Esophagus (tissue), 2 donors: ENCODE measurements at places on chromosomes 12 and 14. TPM values are rescaled to one million over a fixed set of nuclear protein-coding genes. Genes with fewer than 3 reads are reported as not detected.

The OTX2 gene
- not detected for polyA plus RNA-seq

The AKAP3 gene
- 0.75 TPM for polyA plus RNA-seq

The NOS1 gene
- polyA plus RNA-seq = 0.32 TPM

The TAS2R9 gene
- polyA plus RNA-seq = not detected

The NDRG2 gene
- polyA plus RNA-seq = 131 TPM

The MAGOHB gene
- 16.4 TPM for polyA plus RNA-seq

The IQSEC3 gene
- 0.14 TPM for polyA plus RNA-seq

The AQP2 gene
- polyA plus RNA-seq = not detected

The CDCA3 gene
- 14.6 TPM for polyA plus RNA-seq

The MYF5 gene
- not detected for polyA plus RNA-seq

The CLSTN3 gene
- 12.0 TPM for polyA plus RNA-seq

The B4GALNT3 gene
- 8.9 TPM for polyA plus RNA-seq

The CAPZA3 gene
- polyA plus RNA-seq = 0.06 TPM

The OR4E2 gene
- not detected for polyA plus RNA-seq

The SLC39A5 gene
- 0.09 TPM for polyA plus RNA-seq

The DENND5B gene
- polyA plus RNA-seq = 0.33 TPM

The DPPA3 gene
- polyA plus RNA-seq = not detected

The SLC41A2 gene
- polyA plus RNA-seq = 0.22 TPM

The NELL2 gene
- 0.44 TPM for polyA plus RNA-seq

The ZNF384 gene
- 22.2 TPM for polyA plus RNA-seq

The SERPINA5 gene
- polyA plus RNA-seq = 0.16 TPM

The LPAR5 gene
- 11.6 TPM for polyA plus RNA-seq

The C12orf54 gene
- 5.8 TPM for polyA plus RNA-seq

The SMCO3 gene
- polyA plus RNA-seq = 0.01 TPM

The MSI1 gene
- polyA plus RNA-seq = 0.15 TPM

The KCNK10 gene
- 0.61 TPM for polyA plus RNA-seq

The TAS2R7 gene
- polyA plus RNA-seq = not detected

The PSME1 gene
- polyA plus RNA-seq = 198 TPM

The CCDC177 gene
- 0.01 TPM for polyA plus RNA-seq

The PLCZ1 gene
- not detected for polyA plus RNA-seq

The FRS2 gene
- 4.9 TPM for polyA plus RNA-seq

The FIGNL2 gene
- polyA plus RNA-seq = 0.06 TPM

The KRT4 gene
- 8,130 TPM for polyA plus RNA-seq

The APOF gene
- not detected for polyA plus RNA-seq

The DIABLO gene
- 31.1 TPM for polyA plus RNA-seq

The TSPAN31 gene
- polyA plus RNA-seq = 19.8 TPM

The TDRD9 gene
- 0.39 TPM for polyA plus RNA-seq

The TMEM253 gene
- 1.6 TPM for polyA plus RNA-seq

The ERG28 gene
- polyA plus RNA-seq = 31.0 TPM

The MFAP5 gene
- 3.5 TPM for polyA plus RNA-seq

The SOX5 gene
- 0.24 TPM for polyA plus RNA-seq

The SLC7A7 gene
- 0.98 TPM for polyA plus RNA-seq

The OAS3 gene
- 13.2 TPM for polyA plus RNA-seq

The DBX2 gene
- polyA plus RNA-seq = 0.01 TPM

The NUP37 gene
- 7.3 TPM for polyA plus RNA-seq

The POTEM gene
- not detected for polyA plus RNA-seq

The WNT1 gene
- not detected for polyA plus RNA-seq

The ALDH2 gene
- polyA plus RNA-seq = 148 TPM

The SSPN gene
- polyA plus RNA-seq = 2.1 TPM

The DLGAP5 gene
- polyA plus RNA-seq = 1.4 TPM

The OTUB2 gene
- polyA plus RNA-seq = 3.9 TPM

The SCNN1A gene
- 126 TPM for polyA plus RNA-seq

The IL31 gene
- not detected for polyA plus RNA-seq

The OTOGL gene
- polyA plus RNA-seq = 0.11 TPM

The GPN3 gene
- 8.8 TPM for polyA plus RNA-seq

The KLRC4 gene
- not detected for polyA plus RNA-seq

The OR6C76 gene
- polyA plus RNA-seq = not detected

The PRIMA1 gene
- polyA plus RNA-seq = 2.9 TPM

The CCDC60 gene
- 1.4 TPM for polyA plus RNA-seq
